ENCODE measurements at places on chromosomes 1 and 21. TPM values are rescaled to one million over a fixed set of nuclear protein-coding genes. Genes with fewer than 3 reads are reported as not detected.

The NDUFS5 gene
- total RNA-seq = 161 TPM

DNA sequence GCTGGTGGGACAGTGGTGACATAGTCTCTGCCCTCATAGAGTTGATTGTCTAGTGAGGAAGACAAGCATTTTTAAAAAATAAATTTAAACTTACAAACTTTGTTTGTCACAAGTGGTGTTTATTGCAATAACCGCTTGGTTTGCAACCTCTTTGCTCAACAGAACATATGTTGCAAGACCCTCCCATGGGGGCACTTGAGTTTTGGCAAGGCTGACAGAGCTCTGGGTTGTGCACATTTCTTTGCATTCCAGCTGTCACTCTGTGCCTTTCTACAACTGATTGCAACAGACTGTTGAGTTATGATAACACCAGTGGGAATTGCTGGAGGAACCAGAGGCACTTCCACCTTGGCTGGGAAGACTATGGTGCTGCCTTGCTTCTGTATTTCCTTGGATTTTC lies 58.4 kb downstream of the LAMC2 start:
- no peak for DNase-seq

The TSPEAR gene
- not detected for total RNA-seq

- DNase-seq = no peak
Measured at GRCh38 chr1:20878799-20879198, 91.7 kb upstream of the HP1BP3 start.

The CHI3L2 gene
- 1.8 TPM for total RNA-seq

The PRR9 gene
- not detected for total RNA-seq

The CADM3 gene
- not detected for total RNA-seq

- no peak for DNase-seq
Measured at GRCh38 chr1:78053498-78053897, 7.7 kb downstream of the GIPC2 start.

GRCh38 chr21:37758982-37759381 lies 157.3 kb downstream of the KCNJ6 start:
- no peak for DNase-seq

GRCh38 chr1:2379733-2380404 lies 11.5 kb downstream of the MORN1 start:
- DNase-seq = no peak

DNA sequence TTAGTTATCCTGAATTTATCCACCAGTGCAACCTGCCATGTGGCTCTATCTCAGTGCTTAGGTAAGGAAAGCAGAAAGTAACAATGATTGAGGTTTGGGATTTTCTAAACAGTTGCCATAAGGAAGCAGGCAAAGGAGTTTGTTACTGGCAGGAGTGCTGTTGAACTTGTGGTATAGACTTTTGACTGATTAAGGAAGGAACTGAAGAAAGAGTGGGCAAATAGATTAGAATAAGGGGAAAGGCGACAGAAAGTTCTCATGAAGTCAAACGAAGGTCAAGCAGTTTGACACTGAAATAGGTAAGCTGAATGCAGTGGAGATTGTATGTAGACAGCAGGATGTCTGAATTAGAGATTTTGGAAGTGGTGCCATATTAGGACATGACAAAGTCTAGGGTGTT lies 24.2 kb upstream of the CR2 start:
- no peak for DNase-seq

All from activated T-cell treated with anti-CD3 and anti-CD28 coated beads, Interleukin-2, amount 50 U/mL, for 4 hours (primary cell).